ENCODE measurements at places on chromosomes 6 and 20.

- peak; percentile 15 for DNase-seq
These were observed 59.9 kb downstream of the MACROD2 start for GRCh38 chr20:14055127-14055742.

DNA sequence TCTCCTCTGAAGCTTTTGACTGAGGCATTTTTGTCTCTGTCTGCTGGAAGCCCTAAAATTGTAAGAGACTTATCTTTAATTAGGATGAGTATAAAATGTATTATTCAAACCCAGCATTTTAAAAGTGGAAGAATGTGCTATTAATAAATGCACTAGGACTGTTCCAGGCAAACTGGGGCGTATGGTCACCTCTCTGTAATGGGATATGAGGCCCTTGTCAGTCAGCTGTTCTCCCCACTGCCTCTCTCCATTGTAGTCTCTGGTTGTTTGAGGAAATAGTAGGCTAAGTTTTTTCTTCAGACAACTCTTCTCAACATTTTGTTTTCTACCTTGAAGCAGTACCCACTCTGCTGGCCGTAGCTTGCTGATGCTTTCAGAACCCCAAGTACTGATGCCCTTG, 14.3 kb upstream of the DEF6 start:
- DNase-seq: no peak

GRCh38 chr6:138440758-138441357, 36.8 kb downstream of the HEBP2 start:
- DNase-seq: no peak

DNA sequence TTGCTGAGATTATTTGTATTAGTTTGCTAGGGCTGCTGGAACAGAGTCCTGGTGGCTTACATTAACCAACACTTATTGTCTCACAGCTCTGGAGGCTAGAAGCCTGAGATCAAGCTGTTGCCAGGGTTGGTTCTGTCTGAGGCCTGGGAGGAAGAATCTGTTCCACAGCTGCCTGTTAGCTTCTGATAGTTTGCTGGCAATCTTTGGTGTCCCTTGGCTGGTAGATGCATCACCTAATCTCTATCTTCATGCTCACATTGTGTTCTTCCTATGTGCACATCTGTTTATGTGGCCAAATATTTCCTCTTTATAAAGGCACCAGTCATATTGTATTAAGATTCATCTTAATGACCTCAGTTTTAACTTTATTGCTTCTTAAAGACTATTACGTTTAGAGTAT, 19.5 kb downstream of the SF3B5 start:
- DNase-seq: no peak

GRCh38 chr6:14781772-14782525, 463.9 kb upstream of the JARID2 start:
- no peak for DNase-seq

DNA sequence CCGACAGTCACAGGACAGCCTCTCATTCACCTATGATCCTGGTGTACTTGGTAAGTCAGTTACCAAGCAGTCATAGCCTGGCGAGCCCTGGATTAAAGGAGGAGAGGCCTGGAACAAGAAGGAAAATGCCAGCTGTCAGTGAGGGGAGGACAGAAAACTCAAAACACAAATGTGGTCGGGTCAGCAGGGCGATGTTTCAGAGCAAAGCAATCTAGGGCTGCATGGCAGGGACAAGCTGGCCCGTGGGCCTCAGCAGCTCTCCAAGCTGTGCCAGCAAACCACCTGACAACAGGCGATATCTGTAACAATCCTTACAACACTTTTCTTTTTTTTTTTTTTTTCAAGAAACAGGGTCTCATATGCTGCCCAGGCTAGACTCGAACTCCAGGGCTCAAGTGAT, 40.3 kb downstream of the MGME1 start:
- no peak for DNase-seq

DNA sequence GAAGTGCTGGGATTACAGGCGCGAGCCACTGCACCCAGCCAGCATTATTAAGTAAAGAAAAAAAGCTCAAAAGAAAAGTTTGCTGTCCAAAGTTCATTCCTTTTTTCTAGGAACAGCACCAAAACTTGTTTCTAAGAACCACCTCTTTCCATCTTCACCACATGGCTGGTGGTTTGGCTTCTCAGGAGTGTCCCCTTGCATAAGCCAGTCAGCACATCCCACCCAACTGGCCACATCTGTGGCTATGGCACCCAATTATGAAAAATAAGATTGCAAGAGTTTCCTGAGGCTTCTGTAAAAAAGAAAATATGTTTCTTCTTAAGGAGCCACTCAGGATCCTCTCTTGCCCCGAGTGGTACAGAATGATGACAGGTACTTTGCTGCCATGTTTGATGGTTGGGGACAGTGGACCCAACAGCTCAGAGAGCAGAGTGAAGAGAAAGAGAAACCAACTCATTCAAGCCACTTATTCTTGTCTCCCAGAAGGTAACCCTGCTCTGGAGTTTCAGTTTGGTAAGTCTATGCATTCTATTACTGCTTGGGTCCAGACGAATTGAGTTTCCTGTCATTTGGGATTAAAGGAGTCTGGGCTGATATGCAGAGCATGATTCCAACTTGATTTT, 65.3 kb downstream of the PSMB1 start:
- no peak for DNase-seq

DNA sequence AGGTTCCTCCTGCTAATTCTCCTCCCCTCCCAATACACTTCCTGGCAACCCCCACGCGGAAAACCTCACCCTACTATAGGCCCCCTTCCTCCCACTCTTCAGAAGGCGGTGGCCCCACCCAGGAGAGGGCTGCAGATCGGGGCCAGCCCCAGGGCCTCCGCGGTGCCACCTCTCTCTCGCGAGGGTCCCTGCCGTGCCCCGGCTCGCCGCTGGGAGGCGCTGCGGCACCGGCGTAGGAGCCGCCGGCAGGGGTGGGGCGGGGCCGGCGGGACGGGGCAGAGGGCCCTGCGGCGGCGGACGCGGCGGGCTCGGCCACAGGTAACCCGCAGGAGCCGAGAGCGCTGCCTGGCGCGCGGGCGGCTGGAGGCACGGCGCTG, at the start of gene ANKRD6:
ANKRD6 (plus strand) TSS at position 278 of the 377 bp plus-strand sequence. CDS start 133,825 bp downstream, outside the sequence.
- DNase-seq: peak; percentile 75

DNA sequence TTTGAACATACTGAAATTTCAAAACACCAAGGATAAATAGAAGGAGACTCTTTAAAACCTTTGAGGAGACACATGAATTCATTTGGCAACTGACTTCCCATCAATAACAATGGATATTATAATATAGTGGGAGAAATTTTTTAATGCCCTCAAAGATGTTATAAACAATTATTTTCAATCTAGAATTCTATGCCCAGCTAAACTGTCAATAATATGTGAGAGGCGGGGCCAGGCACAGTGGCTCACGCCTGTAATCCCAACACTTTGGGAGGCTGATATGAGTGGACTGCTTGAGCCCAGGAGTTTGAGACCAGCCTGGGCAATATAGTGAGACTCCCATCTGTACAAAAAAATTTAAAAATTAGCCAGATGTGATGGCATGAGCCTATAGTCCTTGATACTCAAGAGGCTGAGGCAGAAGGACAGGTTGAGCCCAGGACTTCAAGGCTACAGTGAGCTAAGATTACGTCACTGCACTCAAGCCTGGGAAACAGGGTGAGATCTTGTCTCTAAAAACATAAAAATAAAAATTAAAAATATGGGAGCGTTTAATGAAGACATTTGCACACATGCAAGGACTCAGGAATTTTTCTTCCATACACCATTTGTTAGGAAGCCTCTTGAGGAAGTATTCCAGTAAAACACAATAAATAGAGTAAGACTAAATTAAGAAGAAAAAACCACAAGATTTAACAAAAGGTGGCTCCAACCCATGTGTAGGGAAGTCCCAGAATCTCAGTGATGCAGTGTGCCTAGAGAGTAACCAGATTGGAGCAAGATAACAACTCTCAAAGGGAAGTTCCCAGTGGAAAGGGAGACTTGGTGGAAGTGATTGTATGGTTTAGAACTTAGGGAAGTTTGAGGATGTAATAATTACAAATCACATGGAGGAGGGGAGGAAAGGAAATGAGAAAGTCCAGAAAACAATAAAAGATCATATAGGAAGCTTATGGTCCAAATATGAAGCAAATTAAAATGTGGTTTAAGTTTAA, 26.3 kb upstream of the ETV7 start:
- DNase-seq: no peak

- no peak for DNase-seq
These were observed 135.1 kb downstream of the CEP57L1 start for GRCh38 chr6:109230453-109230852.

GRCh38 chr20:9985773-9986172, 49.0 kb upstream of the ANKEF1 start:
- no peak for DNase-seq

DNA sequence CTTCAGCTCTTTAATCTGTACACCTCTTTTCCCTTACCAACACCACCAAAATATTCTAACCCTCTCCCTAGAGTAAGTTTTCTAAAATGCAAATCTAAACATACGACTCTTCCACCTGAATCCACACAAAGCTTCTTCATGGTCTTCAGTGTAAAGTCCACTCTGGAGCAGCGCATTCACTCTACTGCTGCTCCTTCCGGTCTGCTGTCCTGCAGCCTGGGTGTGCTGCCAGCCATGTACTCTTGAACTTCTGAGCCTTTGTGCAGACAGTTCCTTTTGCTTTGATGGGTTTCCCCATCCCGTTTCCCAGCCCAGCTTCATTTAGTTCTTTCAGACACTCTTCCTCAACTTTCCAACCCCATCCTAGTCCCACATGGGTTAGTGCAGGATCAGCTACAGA, 108.7 kb upstream of the SGK1 start:
- DNase-seq: no peak

GRCh38 chr6:51203504-51203903, 384.8 kb downstream of the TFAP2B start:
- no peak for DNase-seq

DNA sequence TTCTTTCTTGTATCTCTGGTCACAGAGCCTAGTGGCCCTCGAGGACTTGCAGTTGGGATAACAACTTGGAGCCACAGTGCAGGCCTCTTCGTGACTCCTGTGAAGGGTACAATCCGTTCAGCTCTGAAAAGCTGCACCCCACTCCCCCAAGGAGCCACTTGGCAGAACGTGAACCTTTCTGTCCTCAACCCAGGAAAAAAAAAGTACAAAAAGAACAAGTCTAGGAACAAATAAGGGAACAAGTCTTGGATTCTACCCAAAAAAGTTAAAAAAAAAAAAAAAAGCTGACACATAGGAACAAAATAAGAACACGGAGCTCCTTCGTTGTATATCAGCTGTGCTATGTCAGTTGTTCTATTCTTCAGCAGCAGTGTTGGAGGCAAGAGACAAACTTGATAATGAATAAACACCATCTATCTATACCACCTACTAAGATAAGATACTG, 77.9 kb upstream of the TULP1 start:
- DNase-seq: no peak

DNA sequence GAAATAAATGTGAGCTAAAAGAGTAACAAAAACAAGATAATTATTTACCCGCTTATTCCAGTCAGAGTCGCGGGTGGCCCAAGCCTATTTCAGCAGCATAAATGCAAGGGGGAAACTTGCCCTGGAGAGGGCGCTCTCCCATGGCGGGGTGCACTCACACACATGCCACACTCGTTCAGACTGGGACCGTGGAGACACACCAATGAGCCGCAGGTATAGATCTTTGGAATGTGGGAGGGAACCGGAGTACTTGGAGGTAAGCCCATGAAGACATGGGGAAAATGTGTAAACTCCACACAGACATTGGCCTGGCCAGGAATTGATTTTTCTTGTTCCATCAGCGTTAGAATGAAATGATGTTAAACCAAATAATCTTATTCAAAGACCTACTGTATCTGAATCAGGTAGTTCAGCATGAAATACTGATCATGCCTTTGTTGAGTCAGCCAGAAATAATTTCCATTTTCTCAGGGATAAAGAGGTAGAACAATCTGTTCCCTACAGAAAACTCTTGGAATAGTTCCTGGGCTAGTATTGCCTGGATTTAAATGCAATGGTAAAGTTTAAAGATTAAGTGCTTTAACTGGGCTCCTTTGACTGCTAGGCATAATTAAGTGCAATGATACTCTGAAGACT, 191.5 kb downstream of the MCHR2 start:
- no peak for DNase-seq
